Psoas muscle (tissue), 8 donors: ENCODE measurements at places on chromosomes 6 and 20. TPM values are rescaled to one million over a fixed set of nuclear protein-coding genes. Genes with fewer than 3 reads are reported as not detected.

Gene HLA-DOB
- 0.21 TPM for total RNA-seq

Gene KIAA0408
- total RNA-seq = 10.6 TPM

Gene SFTA2
- not detected for total RNA-seq

Gene ASXL1
- total RNA-seq = 52.0 TPM

Gene GJA10
- total RNA-seq = not detected

DNA sequence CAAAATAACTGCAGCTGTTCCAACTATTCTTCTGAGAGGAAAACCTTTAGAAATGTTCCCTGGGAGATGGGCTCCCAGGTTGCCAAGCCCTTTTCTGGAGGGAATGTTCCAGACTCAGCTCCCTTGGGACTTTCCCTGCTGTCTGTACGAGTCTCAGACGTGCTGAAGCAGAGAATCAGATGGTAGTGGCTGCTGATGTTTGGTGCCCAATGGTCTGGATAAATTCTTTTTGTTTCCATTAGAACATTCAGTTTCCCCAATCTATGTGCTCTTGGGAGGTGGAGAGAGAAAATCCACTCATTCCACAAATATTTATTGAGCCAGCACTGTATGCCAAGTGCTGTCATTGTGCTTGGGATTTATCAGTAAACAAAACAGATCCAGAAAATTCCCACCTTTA lies 40.0 kb downstream of the SNHG17 start:
- DNase-seq = no peak

- no peak for DNase-seq
These were observed 136.1 kb upstream of the SULF2 start for GRCh38 chr20:47921408-47921807.

DNA sequence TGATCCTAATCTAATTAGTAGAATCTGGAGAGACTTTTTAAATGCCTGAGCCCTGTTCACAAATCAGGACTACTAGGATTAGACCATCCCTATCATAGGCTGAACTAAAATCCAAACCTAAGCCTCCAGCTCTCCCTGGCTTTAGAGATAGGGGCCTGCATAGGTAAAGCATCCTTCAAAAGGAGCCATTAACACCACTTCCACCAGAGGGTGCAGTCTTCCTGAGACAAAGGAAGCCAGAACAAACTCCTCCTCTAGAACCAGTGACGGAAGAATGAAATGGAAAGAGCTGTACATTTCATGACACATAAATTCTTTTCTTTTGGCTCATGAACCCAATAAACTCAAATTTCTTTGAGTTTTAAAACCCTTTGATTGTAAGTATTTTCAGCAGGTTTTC lies 291.2 kb upstream of the ADGRB3 start:
- no peak for DNase-seq

DNA sequence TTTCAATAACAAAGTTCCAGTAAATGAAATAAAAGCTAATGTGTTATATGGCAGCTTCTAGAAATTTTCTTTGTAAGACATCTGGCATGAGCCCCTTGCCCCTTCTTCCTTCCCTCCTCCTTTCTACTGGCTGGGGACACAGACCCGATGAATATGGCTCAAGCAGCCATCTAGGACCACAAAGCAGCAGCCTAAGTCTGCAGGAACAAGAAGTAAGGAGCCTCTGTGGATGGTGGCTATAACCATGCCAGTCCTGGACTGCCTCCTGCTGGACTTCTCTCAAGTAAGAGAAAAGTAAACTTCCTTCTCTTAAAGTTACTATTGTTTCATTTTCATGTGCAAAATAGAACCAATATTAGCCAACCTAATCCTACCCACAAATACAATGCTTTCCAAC lies 114.9 kb upstream of the DST start:
- no peak for DNase-seq

DNA sequence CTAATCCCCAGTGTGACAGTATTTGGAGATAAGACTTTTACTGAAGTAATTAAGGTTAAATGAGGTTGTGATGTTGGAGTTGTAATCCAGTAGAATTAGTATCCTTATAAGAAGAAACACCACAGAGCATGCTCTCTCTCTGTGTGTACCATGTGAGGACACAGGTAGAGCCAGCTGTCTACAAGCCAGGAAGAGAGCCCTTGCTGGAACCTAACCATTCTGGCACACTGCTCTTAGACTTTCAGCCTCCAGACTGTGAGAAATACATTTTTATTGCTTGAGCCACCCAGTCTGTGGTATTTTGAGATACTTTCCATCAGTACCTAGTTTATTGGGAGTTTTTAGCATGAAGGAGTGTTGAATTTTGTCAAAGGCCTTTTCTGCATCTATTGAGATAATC lies 110.2 kb downstream of the PHF3 start:
- no peak for DNase-seq

DNA sequence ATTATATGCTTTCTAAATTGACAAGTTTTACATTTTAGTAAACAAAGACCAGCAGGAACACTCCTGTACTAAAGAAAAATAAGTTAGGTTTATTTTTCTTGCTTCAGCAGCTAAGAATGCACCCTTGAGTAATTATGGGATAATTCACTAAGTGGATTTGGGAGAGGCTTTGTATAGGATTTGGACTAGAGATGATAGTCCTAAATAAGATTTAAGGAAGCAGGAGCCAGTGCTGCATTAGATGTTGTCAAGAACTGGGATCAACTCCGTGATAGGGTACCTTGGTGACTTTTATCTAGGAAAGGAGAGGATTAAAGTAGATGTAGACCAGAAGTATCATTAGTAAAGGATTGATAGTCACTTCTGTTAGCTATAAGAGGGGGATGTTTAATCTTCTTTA lies 4.1 kb upstream of the C6orf141 start:
- no peak for DNase-seq

DNA sequence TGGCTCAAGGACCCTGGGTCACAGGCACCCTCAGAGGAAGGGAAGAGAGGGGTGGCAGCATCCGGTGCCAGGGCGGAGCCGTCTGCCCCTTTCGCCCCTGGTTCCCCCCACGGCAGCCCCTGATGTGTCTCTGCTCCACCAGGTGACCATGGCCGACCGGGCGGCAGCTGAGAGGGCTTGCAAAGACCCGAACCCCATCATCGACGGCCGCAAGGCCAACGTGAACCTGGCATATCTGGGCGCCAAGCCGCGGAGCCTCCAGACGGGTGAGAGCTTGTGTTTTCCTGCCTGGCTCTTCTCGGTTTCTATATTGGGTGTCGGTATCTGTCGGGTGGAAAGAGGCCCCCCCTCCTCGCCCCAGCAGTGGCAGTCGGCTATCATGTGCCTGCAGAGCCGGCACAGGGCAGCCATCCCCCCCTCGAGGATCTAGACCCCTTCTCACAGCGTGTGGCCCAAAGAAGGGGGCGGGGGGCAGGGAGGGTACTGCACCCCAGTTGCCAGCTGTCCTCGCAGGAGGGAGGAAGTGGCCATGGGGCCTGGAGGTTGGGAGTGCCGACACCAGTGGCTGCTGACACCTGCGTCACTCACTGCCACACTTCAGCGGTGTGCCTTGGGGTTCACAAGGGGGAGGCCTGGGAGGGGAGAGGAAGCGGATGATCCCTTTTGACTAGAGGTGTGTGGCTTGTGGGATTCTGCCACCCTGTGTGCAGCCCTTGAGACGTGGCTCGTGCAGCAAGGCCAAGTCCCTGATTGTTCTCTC lies 1.5 kb downstream of the RBM38 start:
- DNase-seq = peak; percentile 78

GRCh38 chr6:121319112-121319553 lies 15.1 kb downstream of the TBC1D32 start:
- no peak for DNase-seq

DNA sequence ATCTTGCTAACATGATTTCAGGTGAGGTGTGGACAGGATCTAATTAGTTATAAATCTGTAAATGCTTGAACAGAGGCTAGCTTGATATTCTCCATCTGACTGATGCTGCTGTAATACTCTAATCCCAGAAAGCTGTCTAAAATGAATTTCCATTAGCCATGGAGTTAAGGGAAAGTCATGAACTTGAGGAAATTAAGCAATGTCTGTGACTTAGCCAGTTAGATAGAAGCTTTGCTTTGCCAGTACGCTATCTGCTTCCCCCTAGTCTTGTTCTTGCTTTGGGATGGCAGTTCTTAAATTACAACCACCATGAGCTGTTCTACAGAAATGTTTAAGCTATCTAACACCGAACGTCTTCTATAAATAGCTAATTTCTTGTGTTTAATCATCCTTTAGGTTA lies 195.7 kb downstream of the PRL start:
- DNase-seq = no peak

GRCh38 chr6:151553416-151554165 lies 59.8 kb downstream of the CCDC170 start:
- no peak for DNase-seq

DNA sequence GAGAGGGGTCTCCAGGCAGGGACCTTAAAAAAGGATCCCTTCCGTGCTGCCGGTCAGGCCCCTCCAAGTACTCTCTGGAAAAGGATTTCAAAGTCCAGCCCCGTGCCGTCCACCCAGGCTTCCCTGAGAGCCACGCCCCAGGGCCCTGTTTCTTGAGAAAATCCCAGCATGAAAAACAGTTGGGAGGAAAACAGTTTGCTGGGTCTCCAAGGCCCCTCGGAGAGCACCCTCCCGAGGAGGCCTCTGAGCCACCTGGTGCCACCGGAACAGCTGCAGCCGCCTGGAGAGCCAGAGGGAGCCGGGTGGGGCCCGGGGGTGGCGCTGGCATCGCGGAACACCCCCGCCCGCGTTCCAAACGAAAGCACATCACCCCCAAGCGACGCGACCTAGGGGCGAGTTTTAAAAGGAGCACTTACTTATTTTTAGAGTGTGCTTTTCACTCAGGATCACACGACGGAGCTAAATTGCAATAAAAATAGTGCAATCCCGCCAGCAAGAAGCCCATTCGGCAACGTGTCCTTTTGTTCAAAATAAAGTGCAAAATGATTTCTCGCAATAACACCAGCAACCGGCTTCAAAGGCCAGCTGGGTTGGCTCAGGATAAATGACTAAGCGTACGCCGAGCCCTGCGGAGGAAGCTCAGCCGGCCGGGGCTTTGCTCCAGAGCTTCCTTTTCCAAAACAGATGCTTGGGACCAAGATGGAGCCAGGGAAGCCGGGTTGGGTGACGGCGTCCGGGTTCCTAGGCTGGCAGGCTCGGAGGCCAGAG lies 64.2 kb downstream of the YTHDF1 start:
- no peak for DNase-seq

- no peak for DNase-seq
These were observed 57.0 kb downstream of the TNFAIP3 start for GRCh38 chr6:137923866-137924653.

DNA sequence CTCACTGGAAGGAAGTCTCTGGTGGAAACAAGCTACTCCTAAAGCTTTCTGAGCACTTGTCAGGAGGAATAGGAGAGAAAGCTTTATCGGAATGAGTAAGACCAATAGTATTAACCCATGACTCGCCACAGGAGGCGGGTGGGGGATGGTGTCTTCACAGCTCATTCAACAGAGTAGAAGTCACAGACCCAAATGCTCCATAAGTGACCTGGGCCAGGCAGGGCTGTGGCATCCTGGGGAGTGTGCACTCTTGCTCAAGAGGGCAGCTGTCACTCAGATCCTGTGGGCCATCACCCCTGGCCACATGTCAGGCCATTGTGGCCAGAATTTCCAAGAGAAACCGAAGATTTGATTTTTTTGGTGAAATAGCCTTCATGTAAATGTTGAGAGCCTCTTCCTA lies 116.0 kb downstream of the SYCP2 start:
- no peak for DNase-seq

DNA sequence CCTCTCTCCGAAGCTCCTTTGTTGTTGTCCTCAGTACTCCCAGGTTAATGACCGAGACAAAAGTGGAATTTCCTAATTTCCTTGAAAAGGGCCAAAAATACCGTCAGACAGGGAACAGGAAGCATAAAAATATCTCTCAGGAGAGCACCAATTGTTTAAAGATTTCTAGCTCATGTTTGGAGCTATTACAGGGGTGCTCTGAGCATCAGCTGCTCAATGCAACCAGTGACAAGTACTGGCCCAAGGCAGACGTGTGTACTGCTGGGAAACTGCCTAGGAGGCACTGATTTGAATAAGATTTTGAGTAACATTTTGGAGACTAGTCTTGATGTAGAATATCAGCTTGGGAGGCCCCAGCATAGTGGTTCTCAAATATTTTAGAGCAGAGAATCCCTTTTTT lies 17.3 kb downstream of the LAMA4 start:
- no peak for DNase-seq

GRCh38 chr6:169508452-169508851 lies 193.4 kb downstream of the WDR27 start:
- no peak for DNase-seq

DNA sequence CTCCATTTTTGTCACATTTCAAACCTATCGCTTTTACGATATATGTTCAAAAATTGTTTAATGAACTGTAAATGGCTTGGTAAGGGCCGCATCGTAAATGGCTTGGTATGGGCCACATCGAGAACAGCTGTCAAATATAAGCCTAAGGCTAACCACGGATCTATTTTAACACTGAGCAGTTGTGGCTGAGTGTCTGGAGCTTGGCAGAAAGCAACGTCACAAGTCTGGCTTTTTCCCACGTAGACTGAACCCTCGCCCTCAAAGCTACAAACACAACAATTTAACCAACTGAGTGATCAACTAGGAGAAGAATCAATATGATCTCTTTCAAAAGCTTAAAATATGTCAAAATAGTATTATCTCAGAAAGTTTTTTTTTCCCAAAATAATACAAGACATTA lies 71.4 kb upstream of the PRSS16 start:
- DNase-seq = no peak

GRCh38 chr6:3455147-3455568 lies 1.7 kb downstream of the SLC22A23 start:
- DNase-seq = no peak

GRCh38 chr20:17315407-17316231 lies 88.8 kb downstream of the PCSK2 start:
- no peak for DNase-seq

- no peak for DNase-seq
These were observed 19.3 kb upstream of the SRC start for GRCh38 chr20:37326666-37327065.

DNA sequence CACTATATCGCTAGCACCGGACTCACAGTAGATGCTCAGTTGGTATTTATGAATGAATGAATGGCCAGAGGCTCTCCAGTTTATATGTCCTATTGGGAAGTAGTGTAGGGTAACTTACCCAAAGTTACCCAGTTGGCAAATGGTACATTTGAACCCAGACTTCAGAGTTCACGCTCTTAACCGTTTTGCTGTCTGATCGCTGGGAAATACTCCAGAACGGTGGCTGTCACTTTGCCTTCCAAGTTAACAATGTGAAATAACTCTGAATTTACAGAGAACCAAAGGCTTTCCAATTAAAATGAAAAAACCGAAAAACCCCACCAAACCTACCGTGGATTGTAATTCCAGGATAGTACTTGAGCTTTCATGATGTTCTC lies 1.6 kb downstream of the VAPB start:
- DNase-seq = no peak

GRCh38 chr20:17678295-17678694 lies 3.7 kb downstream of the RRBP1 start:
- no peak for DNase-seq

DNA sequence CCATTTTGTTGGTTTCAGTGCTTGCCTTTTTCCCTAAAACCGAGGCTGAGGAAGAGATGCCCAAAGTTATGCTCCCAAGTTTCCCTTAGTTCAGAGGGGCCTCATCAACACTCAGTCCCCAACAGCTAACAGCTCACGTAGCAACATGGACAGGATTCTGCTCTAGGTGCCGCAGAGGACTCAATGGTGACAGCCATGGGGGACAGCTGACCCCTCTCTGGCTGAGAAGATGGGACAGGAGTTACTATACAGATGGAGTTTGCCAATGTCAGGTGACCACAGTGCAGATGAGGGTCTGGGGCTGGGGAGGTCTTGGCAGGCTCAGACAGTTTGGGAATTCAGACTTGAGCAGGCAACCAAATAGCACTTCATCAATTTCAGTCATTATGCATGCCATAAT lies 67.3 kb downstream of the NPEPL1 start:
- no peak for DNase-seq
